ENCODE measurements at places on chromosomes 2 and 18. TPM values are rescaled to one million over a fixed set of nuclear protein-coding genes. Genes with fewer than 3 reads are reported as not detected.

CFAP221 gene
- not detected for polyA plus RNA-seq

GKN2 gene
- polyA plus RNA-seq: not detected

SERPINB3 gene
- not detected for polyA plus RNA-seq

PCARE gene
- not detected for polyA plus RNA-seq

SRD5A2 gene
- not detected for polyA plus RNA-seq

TIMM21 gene
- 17.6 TPM for polyA plus RNA-seq

DSC2 gene
- polyA plus RNA-seq: not detected

MARCHF4 gene
- polyA plus RNA-seq: not detected

PLEK gene
- 110 TPM for polyA plus RNA-seq

ADCYAP1 gene
- not detected for polyA plus RNA-seq

MERTK gene
- 0.33 TPM for polyA plus RNA-seq

KCNJ13 gene
- 0.09 TPM for polyA plus RNA-seq

UGT1A1 gene
- polyA plus RNA-seq: not detected

GCKR gene
- not detected for polyA plus RNA-seq

SCN3A gene
- 0.85 TPM for polyA plus RNA-seq

GPR75 gene
- polyA plus RNA-seq: 0.10 TPM

STEAP3 gene
- 1.2 TPM for polyA plus RNA-seq

PFN4 gene
- not detected for polyA plus RNA-seq

HOXD13 gene
- not detected for polyA plus RNA-seq

CCBE1 gene
- not detected for polyA plus RNA-seq

SLC19A3 gene
- polyA plus RNA-seq: not detected

ACP1 gene
- polyA plus RNA-seq: 158 TPM

CHST9 gene
- polyA plus RNA-seq: not detected

SERPINB10 gene
- polyA plus RNA-seq: not detected

GPAT2 gene
- 8.6 TPM for polyA plus RNA-seq

SKA1 gene
- 0.90 TPM for polyA plus RNA-seq
